ENCODE measurements at places on chromosomes 3 and 15.

GRCh38 chr15:30962079-30962478, 29.3 kb downstream of the MTMR10 start:
- no peak for DNase-seq

- DNase-seq = no peak
Measured at GRCh38 chr3:66825375-66825774, 172.7 kb upstream of the KBTBD8 start.

DNA sequence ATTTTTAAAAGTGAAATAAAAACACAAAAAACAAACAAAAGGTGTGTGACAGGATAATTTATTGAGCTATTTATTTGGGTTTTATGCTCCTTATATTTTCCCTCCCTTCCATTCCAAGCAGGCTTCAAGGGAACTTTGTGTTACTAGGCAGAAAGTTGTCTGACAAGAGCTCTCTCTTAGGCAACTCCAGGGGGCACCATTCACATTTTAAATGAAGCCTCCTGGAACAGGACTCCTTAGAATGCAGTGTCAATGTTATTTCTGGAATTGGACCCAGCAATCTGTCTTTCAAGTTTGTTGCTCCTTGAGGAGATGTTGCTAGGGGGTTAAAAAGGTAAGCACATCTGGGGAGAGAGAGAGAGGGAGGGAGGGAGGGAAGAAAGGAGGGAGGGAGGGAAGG, 5.4 kb upstream of the RFX7 start:
- DNase-seq = no peak

GRCh38 chr15:63978511-63979261, 67.6 kb downstream of the DAPK2 start:
- DNase-seq = no peak

DNA sequence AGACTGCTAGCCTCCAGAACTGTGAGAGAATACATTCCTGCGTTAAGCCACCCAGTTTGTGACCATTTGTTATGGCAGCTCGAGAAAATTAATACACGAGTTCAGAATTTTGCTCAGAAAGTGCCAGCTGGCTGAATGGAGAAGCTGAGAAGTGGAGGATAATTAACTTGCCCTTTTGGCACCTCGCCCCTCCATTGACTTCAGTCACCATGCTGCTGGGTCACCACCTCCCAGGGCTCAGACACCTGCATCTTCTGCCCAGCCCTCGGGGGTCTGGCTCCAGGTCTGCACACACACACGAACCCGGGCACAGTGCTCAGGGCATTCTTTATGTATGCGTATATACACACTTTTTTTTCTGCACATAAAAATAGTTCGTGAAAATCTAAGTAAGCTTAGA, 32.0 kb downstream of the AMOTL2 start:
- no peak for DNase-seq

GRCh38 chr15:98077186-98077585, 116.7 kb downstream of the ARRDC4 start:
- no peak for DNase-seq

GRCh38 chr3:17118771-17119170, 234.0 kb downstream of the PLCL2 start:
- no peak for DNase-seq

- DNase-seq = no peak
Measured at GRCh38 chr15:41278319-41278718, 47.3 kb downstream of the CHP1 start.

DNA sequence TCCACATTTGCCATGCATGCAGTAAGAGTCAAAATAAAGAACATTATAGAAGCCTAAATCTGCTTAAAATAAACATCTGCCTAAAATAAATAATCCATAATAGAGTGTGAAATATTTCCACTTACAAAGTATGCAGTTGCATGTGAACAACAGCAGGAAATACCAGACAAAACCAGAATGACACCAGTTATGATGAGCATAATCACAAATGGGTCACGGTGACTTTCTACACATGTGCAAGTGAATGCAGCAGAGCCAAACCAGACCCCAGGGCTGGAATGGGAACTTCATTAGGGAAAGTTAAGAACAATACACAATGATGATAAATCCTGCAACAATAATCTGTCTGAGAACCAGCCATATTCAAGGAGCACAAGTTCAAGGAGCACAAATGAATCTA, 615.5 kb downstream of the ROBO2 start:
- DNase-seq = no peak

GRCh38 chr15:65819563-65819960, 27.5 kb upstream of the DENND4A start:
- no peak for DNase-seq

- no peak for DNase-seq
Measured at GRCh38 chr3:7695049-7695448, 806.6 kb upstream of the LMCD1 start.

- DNase-seq = no peak
Measured at GRCh38 chr3:20574746-20575145, 388.7 kb upstream of the SGO1 start.

- DNase-seq = peak; percentile 81
Measured at GRCh38 chr15:75452865-75453702, 1.6 kb upstream of the SIN3A start.

- DNase-seq = no peak
Measured at GRCh38 chr15:94421706-94422105, 190.3 kb downstream of the MCTP2 start.

GRCh38 chr3:83500422-83500821, 1458.4 kb upstream of the CADM2 start:
- no peak for DNase-seq

DNA sequence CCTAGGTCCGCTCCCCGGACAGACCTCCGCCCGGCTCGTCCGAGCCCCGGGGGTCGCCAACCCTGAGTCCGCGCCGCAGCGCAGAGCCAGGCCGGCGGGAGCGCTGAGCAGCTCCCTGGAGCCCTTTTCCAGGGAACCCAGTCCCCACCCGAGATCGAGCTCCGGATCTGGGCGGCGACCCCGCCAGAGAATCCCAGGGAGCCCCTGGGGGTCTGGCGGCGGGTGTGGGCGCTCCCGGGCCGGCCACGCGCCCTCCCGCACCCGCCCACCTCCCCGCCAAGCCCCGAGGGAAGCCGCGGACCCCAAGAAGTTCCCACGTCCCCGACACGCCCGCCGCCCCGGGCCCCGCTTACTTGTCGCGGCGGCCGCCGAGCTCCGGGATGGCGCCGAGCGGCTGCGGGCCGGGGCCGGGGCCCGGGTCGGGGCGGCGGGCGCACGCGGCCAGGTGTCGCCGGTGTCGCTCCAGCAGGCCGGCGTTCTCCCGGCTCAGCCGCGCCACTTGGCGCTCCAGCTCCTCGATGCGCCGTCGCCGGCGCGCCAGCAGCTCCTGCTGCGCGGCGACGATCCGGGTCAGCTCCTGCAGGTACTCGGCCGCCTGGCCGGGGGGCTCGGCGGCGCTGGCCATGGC, 137.7 kb downstream of the NUP210 start:
- peak; percentile 27 for DNase-seq

All from activated naive CD4-positive, alpha-beta T cell treated with anti-CD3 and anti-CD28 coated beads, Interleukin-2, amount 50 U/mL, for 16 hours (primary cell).